ENCODE measurements at places on chromosomes 4 and X.

DNA sequence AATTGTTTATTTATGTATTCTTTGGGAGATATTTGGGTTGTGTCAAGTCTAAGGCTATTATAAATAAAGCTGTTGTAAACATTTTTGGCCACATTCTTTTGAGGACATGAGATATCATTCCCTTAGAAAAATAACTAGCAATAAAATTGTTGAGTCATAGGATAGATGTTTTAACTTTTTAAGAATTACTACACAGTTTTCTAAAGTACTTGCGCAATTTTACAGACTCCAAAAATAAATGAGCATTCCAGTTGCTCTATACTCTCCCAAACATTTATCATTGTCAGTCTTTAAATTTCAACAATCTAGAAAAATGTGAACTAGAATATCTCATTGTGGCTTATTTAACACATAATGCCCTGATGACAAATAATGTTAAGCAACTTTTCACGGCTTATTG lies 189.1 kb upstream of the ADGRL3 start:
- DNase-seq, result no peak

GRCh38 chr4:98524230-98524629 lies 134.2 kb downstream of the TSPAN5 start:
- DNase-seq, result no peak

GRCh38 chr4:155532373-155533085 lies 134.1 kb upstream of the GUCY1A1 start:
- no peak for DNase-seq

DNA sequence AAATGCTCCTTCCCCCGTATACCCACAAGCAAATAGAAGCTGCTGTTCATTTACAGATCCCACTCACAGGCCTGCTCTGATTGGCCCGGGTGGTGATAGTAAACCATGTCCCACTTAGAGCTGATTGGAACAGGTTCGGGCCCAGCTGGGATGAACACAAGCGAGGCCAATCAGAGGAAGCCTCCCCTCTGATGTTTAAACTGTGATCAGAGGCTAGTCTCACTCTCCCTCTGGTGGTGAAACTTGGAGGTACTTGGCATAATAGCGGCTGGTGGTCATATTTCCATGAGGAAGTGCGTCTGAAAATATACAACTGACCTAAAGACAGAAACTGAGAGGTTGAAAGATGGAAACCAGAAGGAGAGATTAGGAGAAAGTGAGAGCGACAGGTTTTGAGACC lies 51.5 kb upstream of the TRPC3 start:
- DNase-seq, result no peak

- DNase-seq, result no peak
These were observed 43.6 kb downstream of the GUCY1B1 start for GRCh38 chr4:155802190-155802959.

DNA sequence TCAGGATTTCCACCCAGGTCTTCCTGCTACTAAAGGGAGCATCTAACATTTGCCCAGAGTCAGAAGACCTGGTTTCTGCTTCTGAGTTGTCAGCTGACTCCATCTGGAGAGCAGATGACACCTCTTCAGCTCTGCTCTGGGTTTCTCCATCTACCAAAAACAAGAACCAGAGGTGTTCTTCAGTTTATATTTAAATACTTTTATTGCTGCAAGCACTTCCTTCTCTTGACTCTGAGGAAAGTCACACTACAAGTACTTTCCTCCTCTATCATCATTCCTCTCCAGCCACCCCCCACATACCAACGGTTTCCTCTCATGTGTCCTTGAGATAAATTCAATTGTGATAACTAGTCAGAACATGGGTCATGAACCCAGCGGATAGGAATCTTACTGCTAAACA lies 88.4 kb downstream of the PPP3CA start:
- DNase-seq, result no peak

DNA sequence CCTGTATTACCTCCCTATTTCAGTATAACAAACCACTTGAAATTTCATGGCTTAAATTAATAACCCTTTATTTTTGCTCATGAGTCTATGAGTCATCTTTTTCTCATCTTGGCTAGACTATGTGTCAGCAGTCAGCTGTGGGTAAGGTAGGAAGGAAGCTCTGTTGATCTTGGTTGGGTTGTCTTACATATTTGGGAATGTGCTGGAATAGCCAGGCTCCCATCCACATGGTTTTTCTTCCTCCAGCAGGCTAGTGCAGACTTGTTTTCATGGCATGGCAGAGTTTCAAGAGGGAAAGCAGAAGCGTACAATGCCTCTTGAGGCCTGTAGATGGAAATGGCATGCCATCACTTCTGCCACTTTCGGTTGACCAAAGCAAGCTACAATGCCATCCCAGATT lies 89.7 kb downstream of the LINC00632 start:
- DNase-seq, result no peak

DNA sequence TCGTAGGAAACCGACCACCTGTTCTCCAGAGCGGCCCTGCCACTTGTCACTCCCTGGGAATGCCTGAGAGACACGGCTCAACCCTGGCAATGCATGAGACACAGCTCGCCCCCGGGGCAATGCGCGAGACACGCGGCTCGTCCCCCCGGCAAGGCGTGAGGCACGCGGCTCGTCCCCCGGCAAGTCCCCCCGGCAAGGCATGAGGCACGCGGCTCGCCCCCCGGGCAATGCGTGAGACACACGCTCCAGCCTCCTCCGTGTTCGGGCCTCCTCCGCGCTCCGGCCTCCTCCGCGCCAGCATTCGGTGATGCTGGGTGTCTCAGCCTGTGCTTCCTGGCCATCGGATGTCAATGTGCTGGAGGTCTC lies 27.5 kb upstream of the CPLX1 start:
- DNase-seq, result no peak

GRCh38 chr4:66629927-66630326 lies 915.4 kb downstream of the CENPC start:
- no peak for DNase-seq

GRCh38 chr4:8289151-8289750 lies 19.7 kb downstream of the HTRA3 start:
- DNase-seq, result no peak

All from activated gamma-delta T cell treated with anti-CD3 and anti-CD28 coated beads, Interleukin-2, amount 50 U/mL, for 16 hours (primary cell).